ENCODE measurements at places on chromosomes 12 and 14.

GRCh38 chr14:95529216-95529615 is 5.6 kb upstream of the GLRX5 start:
- no peak for DNase-seq

DNA sequence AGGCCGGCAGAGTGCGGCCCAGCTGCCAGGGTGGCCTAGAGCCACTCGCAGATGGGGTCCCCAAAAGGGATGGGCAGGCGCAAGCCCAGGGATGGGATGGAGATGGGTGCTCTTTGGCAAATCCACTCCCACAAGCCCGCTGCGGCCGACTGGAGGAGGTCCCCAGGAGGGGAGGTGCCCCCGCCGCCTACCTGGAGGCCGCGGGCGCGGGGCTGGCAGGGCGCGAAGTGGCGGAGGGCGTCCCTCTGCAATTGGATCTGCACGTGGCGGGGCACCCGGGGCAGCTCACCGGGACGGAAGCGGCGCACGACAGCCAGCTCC is 730 bp downstream of the PPP1R3E start:
- no peak for DNase-seq

GRCh38 chr14:64279704-64280668 is 14.2 kb downstream of the ESR2 start:
- DNase-seq = no peak

DNA sequence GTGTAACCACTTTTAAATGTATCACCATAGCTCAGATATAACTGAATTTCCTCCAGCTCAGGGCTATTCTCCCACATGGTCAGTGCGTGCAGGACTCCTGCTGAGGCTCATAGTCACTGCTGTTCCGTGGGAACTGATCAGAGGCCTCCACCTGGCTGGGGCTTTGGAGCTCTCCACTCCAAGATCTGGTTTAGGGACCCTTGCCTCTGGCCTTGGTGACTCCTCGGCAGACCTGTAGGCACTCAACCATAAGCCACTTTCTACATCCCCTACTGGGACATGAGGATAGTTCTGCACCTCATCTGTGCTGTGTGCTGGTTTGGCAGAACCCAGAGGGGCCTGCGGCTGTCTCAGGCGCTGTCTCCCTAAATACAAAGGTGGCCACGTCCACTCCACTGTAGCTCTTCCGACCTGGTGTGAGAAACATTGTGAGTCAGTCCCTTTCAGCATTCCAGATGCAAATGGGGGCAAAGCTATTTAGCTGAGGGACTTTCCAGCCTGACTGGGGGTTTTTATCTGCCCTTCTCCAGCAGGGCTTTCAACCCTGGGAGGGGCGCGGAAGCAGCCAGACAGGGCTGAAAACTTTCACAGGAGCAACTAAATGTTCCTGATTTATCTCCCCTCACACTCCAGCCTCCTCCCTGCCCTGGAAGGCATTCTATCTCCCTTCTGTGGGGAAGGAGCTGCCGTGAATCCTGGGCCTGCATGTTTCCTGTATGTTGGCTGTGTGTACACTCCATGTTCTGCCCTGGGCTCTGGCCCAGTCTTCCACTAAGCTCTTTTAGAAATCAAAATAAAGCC is 218.3 kb upstream of the DAAM1 start:
- no peak for DNase-seq

DNA sequence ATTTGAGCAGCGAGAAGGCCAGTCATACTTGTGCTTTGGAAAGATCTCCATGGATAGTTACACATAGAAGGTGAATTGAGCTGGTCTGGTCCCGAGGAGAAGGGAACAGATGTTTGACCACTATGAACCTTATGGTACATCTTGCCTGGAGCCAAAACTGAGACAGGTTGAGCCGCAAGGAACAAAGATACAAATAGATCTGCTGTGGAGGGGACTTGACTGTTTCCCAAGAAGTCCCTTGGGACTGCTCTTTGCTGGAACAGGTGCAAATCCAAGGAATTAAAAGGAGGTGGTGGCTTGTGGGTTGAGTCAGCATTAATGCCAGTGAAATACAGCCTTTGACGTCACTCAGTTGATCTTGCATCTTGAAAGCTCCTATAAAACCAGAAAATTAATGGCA is 68.8 kb upstream of the PRIMA1 start:
- no peak for DNase-seq

GRCh38 chr12:6312529-6313325 is 2.2 kb downstream of the PLEKHG6 start:
- DNase-seq = peak; percentile 58

GRCh38 chr12:119461636-119462214 is 127.2 kb downstream of the CCDC60 start:
- DNase-seq = no peak

DNA sequence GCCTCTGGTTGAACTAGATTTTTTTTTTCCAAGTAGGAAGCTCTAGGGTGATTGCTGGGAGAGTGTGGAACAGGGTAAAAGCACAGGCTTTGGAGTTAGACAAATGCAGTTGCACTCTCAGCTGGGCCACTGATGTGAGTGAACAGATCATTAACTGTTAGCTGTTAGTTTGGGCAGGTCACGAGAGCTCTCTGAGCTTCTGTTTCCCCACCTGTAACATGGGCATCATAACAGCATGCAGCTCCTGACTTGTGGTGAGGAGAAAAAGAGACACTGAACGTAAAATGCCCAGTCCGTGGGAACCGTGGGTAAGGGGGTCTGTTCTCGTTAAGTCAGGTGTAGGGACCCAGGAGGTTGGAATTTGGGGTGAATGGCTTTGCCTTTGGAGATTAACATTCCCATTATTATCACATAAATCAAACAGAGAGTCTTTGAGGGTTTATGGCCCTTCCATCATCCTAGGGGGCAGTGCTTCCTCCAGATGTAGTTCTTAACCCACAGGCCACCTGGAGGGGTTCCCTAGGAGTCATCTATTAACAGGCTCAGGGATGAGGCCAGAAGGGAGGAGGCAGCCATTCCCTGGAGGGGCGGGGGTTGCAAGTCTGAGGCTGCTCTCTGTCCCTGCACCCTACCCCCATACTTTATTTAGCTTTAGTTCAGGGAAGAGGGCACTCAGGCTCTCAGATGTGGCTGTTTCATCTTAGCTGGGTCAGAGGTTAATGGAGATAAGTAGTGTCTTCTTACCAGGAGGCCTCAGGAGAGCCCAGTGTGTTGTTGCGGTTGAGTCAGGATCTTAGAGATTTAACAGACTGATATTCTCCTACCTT is 135.2 kb downstream of the DACT1 start:
- DNase-seq = no peak

- no peak for DNase-seq
Measured at GRCh38 chr12:63990828-63991547, 146.5 kb downstream of the SRGAP1 start.

DNA sequence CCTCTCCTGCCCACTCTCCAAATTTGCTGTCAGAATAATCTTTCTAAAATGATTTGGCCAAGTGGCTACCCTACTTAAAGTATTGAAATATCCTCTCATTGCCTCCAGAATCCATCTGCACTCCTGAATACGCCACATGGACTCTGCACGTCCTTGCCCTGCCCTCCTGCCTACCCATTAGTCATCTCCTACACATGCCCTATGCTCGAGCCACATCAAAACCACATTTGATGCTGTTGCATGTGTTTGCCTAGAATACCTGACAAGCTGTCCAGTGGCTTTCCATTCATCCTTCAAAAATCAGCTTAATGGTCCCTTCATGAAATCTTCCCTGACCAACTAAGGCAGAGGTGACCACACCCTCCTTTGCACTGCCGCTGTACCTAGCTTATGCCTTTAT is 17.0 kb downstream of the VCPKMT start:
- DNase-seq = no peak

- DNase-seq = no peak
Measured at GRCh38 chr12:45695035-45695434, 34.5 kb upstream of the ARID2 start.

GRCh38 chr14:55977392-55978150 is 140.6 kb upstream of the PELI2 start:
- no peak for DNase-seq

DNA sequence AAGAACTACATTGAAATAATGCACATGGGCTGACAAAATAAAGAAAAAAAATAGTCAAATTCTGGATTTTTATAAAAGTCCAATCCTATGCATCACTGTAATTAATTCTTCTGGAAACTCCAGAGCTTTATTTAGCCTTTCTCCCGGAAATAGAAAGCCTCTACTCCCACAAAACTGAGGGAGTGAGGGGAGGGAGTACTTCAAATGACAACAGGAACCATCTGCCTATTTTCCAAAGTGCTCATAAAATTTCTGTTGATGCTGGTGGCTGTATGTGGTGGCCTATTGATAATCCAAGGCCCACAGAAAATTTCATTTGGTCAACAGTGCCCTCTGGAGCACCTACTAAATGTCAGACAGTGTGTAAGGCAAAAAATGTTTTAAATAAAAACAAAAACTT is 64.6 kb downstream of the KIF21A start:
- no peak for DNase-seq

DNA sequence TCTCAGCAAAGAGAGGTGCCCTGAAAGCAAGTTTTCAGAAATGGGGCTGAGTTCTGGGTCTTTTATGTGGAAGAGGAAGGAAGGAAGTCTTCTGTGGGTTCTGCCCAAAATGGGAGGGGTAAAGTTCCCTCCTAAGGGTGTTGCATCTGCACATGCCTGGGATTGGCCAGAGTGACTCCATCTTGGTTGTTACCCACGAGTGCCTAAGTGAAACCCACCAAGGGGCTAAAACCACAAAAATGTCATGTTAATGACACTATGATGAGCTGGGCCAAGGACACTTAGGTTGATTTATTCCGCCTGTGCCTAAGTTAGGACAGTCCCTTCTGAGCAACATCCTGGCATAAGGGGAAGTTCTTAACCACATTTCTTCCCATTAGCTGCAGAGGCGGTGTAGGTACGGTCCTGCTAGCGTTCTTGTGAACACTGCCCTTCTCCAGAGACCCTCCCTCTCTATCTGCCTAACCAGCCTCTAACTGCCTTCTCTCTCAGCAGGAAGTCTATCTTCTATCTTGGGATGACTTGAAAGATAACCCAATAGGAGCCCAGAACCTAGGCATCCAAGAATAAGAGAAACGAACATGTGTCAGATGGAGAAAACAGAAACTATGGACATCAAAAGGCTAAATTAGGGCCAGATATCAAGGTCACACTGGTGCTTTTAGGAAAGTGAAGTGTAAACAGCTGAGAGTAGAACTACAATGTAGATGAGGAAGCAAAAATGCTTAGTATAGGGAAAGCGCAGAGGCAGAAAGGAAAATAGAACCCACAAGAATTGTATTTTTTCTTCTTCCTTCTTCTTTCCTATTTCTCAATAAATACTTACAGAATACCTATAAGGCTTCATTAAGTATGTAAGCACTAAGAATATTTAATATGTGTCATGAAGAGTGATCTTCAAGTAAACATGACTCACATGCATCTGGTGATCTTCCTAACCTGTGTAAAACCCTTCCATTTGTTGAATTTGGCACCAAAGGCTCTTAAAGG is 104.2 kb upstream of the AMN1 start:
- DNase-seq = no peak

GRCh38 chr12:44384136-44384535 is 492.0 kb downstream of the NELL2 start:
- no peak for DNase-seq

GRCh38 chr12:44342371-44342770 is 506.5 kb downstream of the TMEM117 start:
- DNase-seq = no peak

DNA sequence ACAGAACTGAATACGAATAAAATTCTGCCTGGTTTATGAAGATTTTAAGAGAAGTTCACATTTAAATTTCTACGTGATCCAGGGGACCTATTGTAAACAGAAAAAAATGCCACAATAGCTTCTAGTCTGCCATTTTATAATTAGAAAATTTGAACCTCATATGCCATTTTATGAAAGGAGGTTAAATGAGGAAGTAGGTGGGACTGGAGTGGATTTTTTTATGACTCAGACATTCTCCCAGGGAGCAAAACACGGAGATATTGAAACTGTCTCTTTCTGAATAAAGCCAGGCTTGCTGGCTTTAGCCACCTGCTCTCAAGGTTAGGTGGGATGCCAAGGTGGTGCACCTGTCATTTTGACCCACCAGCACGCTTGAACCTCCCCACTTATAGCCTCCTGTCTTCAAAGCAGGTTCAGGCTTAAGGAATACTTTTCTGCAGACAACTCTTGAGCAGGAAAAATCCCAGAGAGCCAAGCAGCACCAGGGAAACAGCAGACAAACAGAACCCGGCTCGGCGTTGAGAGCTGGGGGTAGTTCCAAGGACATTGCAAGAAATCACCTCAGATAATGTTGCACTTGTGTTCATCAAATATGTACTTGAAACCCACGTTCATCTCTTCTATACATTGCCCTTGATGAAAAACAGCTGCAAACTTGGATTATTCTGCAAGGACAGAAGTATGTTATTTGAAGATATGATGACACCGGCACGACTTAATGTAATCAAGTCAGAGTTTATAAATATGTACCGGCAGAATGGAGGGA is 203.7 kb downstream of the PPM1H start:
- peak; percentile 66 for DNase-seq

- peak; percentile 37 for DNase-seq
Measured at GRCh38 chr14:34199585-34199984, 248.7 kb upstream of the EGLN3 start.

DNA sequence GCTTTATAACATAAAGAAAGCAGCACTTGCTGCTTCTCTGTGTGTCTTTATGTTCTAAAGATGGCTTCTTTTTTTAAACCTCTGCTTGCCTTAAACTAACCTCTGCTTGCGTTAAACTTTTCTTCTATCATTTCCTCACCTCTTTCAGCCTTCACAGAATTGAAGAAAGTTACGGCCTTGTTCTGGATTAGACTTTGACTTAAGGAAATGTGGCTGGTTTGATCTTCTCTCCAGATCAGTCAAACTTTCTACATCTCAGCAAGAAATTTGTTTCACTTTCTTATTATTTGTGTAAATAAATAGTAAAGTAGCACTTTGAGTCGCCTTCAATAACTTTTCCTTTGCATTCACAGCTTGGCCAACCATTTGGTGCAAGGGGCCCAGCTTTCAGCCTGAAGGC is 64.2 kb downstream of the CMAS start:
- no peak for DNase-seq

DNA sequence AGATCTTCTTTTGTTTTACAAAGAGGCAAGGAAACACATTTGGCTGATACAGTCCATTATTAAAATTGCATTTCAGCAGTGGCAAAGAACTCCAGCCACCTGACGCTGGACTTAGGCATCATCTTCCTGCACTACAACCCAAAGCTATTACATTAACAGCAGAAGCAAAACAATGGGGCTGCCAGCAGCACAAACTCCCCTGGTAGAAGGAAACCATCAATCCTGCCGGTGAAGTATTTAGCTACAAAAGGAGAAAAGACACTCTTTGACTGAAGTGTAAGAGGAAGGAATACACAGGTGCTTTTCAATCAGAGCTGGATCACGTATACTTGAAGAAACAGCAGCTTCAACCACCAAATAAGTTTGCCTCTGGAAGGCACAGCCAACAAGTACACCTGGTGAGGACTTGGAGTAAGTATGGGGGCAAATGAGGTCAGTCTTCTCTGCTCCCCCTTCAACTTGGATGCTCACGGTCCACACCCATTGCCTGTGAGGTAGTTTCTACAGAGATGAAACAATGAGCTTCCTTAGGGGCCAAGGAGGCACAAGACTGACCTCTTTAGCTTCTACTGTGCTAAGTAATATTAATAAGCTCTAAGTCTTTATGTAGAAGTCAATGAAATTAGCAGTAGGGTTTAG is 125.9 kb upstream of the FOXN3 start:
- DNase-seq = no peak

All from fibroblast of skin of back (primary cell).